ENCODE measurements at places on chromosomes 3 and 15. TPM values are rescaled to one million over a fixed set of nuclear protein-coding genes. Genes with fewer than 3 reads are reported as not detected.

Gene DCBLD2
- 34.8 TPM for total RNA-seq

Gene DIS3L
- total RNA-seq: 23.9 TPM

Gene GP9
- 0.90 TPM for total RNA-seq

Gene SLC24A5
- total RNA-seq: not detected

Gene FHIT
- 18.6 TPM for total RNA-seq

GRCh38 chr3:97939401-97939800, 32.8 kb downstream of the RIOX2 start:
- no peak for DNase-seq

DNA sequence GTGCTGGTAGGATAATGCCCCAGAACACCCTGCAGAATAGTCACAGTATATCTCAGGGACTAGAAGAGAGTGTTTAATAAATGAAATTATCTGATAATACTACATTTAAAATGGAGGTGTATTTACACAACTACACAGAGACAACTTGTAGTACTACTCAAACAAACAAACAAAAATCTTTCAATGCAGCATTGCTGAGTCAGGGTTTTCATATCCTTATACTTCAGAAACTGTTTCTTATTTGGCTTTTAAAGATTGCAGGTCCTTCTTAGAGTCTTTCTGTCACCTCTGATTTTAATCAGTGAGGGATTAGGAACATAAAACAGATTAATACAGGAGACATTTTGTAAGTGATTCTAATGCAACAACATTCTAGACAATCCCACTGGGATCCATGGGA, 57.4 kb downstream of the EPHA3 start:
- no peak for DNase-seq

DNA sequence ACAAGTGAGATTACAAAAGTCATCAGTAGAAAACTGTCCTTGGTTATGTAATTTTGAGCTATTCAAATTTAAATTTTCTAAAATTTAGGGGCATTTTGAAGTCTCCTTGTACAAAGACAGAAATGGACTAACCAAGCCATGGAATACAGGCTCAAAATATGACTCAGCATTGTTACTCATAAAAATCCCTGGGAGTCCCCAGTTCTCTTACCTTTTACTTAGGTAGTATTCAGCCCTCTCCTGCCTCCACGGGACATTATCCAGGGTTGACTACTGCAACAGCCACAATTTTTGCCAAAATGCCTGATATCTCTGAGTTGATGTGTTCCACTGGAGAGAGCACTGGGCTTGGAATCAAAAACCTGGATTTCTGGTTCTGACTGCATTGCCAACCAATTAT, 25.0 kb downstream of the CLDN18 start:
- no peak for DNase-seq

DNA sequence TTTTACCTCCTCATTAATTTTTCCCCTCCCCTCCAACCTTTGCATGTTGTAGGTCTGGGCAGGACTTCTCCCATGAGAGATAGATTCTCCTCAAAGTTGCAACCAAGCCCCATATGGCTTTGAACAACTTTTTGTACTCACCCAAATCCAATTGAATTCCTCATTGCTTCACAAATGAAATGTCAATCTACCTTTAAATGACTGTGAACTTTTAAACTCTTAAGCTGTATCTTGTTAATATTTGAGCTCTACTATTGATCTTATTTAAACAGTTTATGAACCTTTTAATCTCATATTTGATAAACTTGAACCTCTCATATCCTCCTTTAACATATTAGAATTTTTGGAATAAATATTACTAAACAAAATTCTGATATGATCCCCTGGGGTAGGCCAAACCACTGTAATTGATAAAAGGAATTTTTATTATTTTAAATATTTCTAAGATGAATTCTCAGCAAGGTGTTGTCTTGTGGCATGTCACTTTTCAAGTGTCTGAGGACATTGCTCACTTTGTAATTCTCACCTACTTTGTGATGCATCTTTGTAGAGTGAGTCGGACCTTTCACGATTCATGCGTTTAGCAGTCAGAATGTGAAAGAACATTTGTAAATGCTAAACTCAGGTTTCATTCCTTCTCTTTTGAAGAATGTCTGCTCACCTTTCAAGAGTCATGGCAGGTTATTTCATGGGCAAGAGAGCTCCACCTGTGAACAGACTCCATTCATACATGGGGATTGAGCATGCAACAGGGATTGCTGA, 23.4 kb upstream of the GREM1 start:
- no peak for DNase-seq

GRCh38 chr3:193813501-193813830, 220.5 kb downstream of the OPA1 start:
- DNase-seq: no peak

DNA sequence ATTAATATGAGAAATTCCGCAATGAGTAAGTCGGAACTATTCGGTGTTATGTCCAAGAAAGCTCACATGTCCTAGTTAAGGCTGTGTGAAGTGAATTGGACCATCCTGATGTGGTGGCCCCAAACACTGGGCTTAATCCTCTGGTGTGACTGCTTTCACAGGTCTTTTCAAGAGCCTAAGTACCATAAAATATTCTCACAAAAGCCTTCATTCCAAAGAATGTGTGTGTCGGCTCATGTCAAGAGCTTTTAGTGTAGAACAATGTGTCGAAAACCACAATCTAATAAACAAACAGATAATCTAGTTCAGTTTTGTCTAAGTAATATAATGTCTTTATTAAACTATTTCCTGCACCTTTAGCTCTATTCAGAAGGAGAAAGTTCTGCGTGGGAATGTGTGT, 311.4 kb downstream of the LPP start:
- DNase-seq: no peak

- no peak for DNase-seq
These were observed 3.1 kb upstream of the RNF168 start for GRCh38 chr3:196506687-196507086.

DNA sequence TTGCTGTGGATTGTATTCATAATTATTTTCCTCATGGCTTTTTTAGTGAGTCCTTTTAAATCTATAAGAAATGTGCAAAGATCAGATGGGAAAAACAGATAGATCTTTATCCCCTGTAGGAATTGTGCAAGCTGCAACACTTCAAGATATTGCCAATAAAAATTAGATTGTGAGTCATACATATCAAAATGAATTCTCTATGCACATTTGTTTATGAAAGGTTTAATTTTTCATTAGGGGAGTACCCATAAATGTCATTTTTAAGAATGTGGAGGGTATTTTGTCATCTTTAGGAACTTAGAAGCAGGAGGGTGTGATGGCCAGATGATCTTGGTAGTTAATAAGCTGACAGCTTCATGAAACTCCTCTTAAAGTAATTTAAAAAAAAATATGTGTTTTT, 2.9 kb downstream of the PIAS1 start:
- no peak for DNase-seq

Measured in mucosa of descending colon (tissue), 3 donors.